CD4-positive, alpha-beta memory T cell (primary cell): ENCODE measurements at places on chromosomes 1 and 21. TPM values are rescaled to one million over a fixed set of nuclear protein-coding genes. Genes with fewer than 3 reads are reported as not detected.

- peaks cover 20% of the 10 kb centered on the region for H3K36me3 ChIP-seq
- DNase-seq, result no peak
- no peak overlapping the region for H3K4me3 ChIP-seq
- H3K27me3 ChIP-seq, result no peaks in the 10 kb centered on the region
- H3K4me1 ChIP-seq, result peaks cover 11% of the 10 kb centered on the region
- no peak overlapping the region for H3K27ac ChIP-seq
Observed at GRCh38 chr1:235342039-235342438, 13.7 kb downstream of the GGPS1 start.

Gene OR6N1
- not detected for total RNA-seq

DNA sequence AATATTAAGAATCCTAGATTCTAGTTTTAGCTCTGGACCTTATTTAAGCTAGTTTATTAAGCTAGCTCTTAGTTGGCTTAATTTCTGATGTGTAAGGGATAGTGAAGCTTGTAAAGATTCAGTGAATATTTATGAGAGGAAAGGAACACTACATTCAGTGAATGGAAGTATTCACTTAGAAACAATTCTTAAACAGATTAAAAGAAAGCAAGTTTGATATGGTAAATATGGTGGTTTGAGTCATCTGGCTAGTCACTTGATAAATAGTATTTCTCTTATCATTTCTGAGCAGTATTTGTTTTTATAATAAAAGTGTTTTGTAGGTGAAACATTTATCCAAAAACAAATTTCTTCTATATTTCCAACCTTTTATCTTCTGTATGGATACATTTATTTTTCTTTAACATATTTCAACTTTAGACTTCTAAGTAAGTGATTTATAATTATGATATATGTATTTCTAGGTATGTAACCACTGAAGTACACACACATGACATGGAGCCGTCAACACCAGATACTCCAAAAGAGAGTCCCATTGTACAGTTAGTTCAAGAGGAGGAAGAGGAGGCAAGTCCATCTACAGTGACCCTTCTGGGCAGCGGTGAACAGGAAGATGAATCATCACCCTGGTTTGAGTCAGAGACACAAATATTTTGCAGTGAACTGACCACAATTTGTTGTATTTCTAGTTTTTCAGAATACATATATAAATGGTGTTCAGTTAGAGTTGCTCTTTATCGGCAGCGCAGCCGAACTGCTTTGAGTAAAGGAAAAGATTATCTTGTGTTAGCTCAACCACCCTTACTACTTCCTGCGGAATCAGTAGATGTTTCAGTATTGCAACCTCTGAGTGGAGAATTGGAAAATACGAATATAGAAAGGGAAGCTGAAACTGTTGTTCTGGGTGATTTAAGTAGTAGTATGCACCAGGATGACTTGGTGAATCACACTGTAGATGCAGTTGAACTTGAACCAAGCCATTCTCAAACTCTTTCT, 55.6 kb downstream of the SUCO start:
- H3K4me1 ChIP-seq, result peaks cover 5% of the 10 kb centered on the region
- H3K27me3 ChIP-seq, result no peaks in the 10 kb centered on the region
- no peak overlapping the region for H3K4me3 ChIP-seq
- DNase-seq, result no peak

Gene FAM177B
- total RNA-seq, result 0.30 TPM

Gene CDA
- not detected for total RNA-seq

- H3K4me1 ChIP-seq, result no peaks in the 10 kb centered on the region
- no peak overlapping the region for H3K27ac ChIP-seq
- no peak overlapping the region for H3K4me3 ChIP-seq
Observed at GRCh38 chr1:38609166-38610025, 250.2 kb downstream of the RRAGC start.

- H3K4me3 ChIP-seq, result no peak overlapping the region
- DNase-seq, result no peak
- H3K36me3 ChIP-seq, result no peaks in the 10 kb centered on the region
Observed at GRCh38 chr1:109610609-109611307, 8.7 kb downstream of the GNAT2 start.

- H3K36me3 ChIP-seq, result no peaks in the 10 kb centered on the region
- H3K27me3 ChIP-seq, result no peaks in the 10 kb centered on the region
- H3K27ac ChIP-seq, result no peak overlapping the region
- H3K4me1 ChIP-seq, result peaks cover 96% of the 10 kb centered on the region
- DNase-seq, result no peak
Observed at GRCh38 chr1:18940303-18941020, 16.0 kb downstream of the IFFO2 start.
